ENCODE measurements at places on chromosomes 1 and 21. TPM values are rescaled to one million over a fixed set of nuclear protein-coding genes. Genes with fewer than 3 reads are reported as not detected.
A peak's percentile ranks its signal among the peaks of the same experiment; 100 is the strongest.

- DNase-seq, result no peak
- peaks cover 62% of the 10 kb centered on the region for H3K4me1 ChIP-seq
- peak overlapping the region; percentile 81 for H3K27ac ChIP-seq
- H3K36me3 ChIP-seq, result peaks cover 13% of the 10 kb centered on the region
- H3K27me3 ChIP-seq, result no peaks in the 10 kb centered on the region
- no peak overlapping the region for H3K4me3 ChIP-seq
These were observed 44.1 kb downstream of the GPR3 start for GRCh38 chr1:27436204-27437159.

- no peak overlapping the region for H3K4me3 ChIP-seq
- H3K27me3 ChIP-seq, result no peaks in the 10 kb centered on the region
- no peaks in the 10 kb centered on the region for H3K36me3 ChIP-seq
- DNase-seq, result no peak
- H3K4me1 ChIP-seq, result no peaks in the 10 kb centered on the region
These were observed 161.7 kb upstream of the EDN2 start for GRCh38 chr1:41646186-41646585.

DNA sequence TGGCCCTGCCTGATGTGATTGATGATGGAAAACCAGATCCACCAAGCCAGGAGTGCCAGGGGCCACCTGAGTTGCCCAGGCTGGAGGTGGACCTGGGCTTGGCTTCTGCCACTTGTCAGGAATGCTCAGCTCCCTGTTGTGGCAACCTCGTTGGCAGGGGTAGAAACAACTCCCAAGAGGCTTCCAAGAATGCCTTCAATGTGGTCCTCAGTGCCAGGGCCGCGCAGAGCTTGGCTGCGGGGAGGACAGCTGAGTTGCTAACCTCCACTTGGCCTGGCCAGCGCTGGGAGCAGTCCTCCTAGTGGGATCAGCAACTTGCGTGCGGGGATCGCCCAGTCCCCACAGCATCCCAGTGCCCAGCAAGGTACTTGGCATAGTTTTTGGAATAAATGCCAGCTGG, 9.0 kb downstream of the MYOM3 start:
- no peak overlapping the region for H3K4me3 ChIP-seq
- H3K36me3 ChIP-seq, result no peaks in the 10 kb centered on the region
- no peak overlapping the region for H3K27ac ChIP-seq

GRCh38 chr1:187840557-187840956, 1011.8 kb downstream of the PLA2G4A start:
- no peak overlapping the region for H3K27ac ChIP-seq
- H3K36me3 ChIP-seq, result no peaks in the 10 kb centered on the region
- no peaks in the 10 kb centered on the region for H3K27me3 ChIP-seq

GRCh38 chr21:45517249-45518065, 24.8 kb downstream of the SLC19A1 start:
- peak overlapping the region; percentile 85 for H3K27ac ChIP-seq
- H3K4me1 ChIP-seq, result peaks cover 37% of the 10 kb centered on the region
- no peak for DNase-seq
- no peak overlapping the region for H3K4me3 ChIP-seq

DNA sequence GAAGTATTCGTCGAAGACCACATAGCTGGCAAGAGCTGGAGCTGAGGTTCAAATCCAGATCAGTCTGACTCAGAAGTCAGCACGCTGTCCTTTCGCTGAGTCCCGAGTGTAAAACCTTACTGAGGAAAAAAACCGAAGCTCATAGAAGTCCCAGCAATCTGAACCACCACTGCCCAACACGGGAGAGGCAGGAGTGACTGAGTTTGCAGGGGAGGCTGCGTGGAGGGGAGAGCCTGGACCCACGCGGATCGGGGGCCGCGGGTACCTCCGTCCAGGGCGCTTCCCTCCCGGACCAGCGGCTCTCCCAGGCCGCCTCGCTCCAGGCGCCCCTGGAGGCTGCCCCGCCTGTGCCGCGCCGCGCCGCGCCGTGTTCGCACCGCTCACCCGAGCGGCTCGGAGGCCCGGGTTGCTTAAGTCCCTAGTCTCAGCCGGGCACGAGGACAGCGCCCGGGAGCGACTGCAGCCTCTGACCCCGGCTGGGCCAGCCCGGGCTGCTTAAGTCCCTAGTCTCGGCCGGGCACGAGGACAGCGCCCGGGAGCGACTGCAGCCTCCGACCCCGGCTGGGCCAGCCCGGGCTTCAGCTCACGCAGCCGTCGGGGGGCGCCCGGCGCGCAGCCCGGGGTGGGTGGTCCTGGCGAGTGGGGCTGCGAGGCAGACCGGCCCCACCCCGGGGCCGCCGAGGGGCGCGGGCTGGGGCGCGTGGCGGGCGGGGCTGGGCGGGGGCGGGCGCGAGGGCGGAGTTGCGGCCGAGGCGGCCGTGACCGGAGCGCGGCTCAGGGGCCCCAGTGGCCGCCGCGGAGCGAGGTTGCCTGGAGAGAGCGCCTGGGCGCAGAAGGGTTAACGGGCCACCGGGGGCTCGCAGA, at the start of gene ADAMTSL4:
TSS of gene ADAMTSL4 (plus strand) at position 777 of the 864 bp plus-strand sequence. CDS start 2,881 bp downstream, outside the sequence.
- H3K27me3 ChIP-seq, result no peaks in the 10 kb centered on the region
- peak within 1 kb of the TSS; percentile 88 for H3K27ac ChIP-seq
- H3K4me3 ChIP-seq, result peak within 1 kb of the TSS; percentile 51
- no peaks in the 10 kb centered on the region for H3K36me3 ChIP-seq
- peak; percentile 72 for DNase-seq
- peaks cover 45% of the 10 kb centered on the region for H3K4me1 ChIP-seq

DNA sequence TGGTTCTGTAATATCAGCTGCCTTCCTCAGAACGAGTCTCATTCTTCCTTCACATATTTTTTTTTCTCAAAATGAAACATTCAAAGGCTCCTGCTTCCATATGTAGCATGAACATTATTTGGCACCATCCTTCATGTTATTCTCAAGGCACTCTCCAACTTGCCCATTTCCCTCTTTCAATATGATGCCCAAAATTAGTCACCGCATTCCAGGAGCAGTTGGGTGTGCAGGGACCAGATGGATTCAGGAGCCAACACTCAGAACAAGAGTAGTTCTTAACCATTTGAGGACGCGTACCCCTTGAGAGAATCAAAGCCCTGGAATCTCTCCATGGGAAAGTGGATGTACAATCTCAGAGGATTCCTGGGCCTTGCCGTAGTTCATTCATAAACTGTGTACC, 50.3 kb downstream of the KCNK1 start:
- no peak overlapping the region for H3K27ac ChIP-seq
- H3K4me3 ChIP-seq, result no peak overlapping the region
- no peak for DNase-seq
- H3K27me3 ChIP-seq, result no peaks in the 10 kb centered on the region
- no peaks in the 10 kb centered on the region for H3K36me3 ChIP-seq
- no peaks in the 10 kb centered on the region for H3K4me1 ChIP-seq

- H3K27ac ChIP-seq, result no peak overlapping the region
- H3K36me3 ChIP-seq, result no peaks in the 10 kb centered on the region
- DNase-seq, result no peak
- H3K27me3 ChIP-seq, result no peaks in the 10 kb centered on the region
These were observed 17.6 kb upstream of the PARP1 start for GRCh38 chr1:226425431-226426031.

DNA sequence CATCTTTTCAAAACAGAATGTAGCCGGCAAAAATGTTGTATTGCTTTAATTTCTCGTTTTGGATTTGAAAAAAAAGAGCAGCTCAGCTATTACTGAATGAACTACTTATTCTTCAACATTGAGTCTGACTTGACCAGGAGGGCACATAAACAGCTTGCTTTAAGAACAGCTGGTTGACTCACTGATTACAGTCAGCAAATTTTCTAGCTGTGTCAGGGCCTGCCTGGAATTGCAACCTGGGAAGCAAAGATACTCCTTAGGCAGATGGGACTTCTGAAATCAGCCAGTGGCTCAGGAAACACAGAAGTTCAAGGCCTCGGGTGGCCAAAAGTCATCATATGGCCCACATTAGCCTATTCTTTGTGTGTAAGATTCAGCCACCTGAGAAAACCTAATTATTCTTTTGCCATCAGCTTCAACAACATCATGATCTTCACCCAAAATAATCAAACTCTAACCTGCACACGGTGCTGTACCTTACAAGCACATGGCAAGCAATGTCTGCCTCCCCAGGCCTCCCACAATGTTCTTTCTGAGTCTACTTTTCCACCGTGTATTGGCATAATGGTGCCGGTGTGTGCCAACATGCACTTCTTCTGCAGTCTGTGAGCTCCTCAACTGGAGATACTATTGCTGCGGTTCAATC, 307.2 kb downstream of the HHIPL2 start:
- H3K27me3 ChIP-seq, result no peaks in the 10 kb centered on the region
- no peaks in the 10 kb centered on the region for H3K36me3 ChIP-seq
- DNase-seq, result peak; percentile 13

- H3K4me1 ChIP-seq, result peaks cover 29% of the 10 kb centered on the region
- no peaks in the 10 kb centered on the region for H3K36me3 ChIP-seq
- H3K27me3 ChIP-seq, result no peaks in the 10 kb centered on the region
- no peak overlapping the region for H3K4me3 ChIP-seq
- peak; percentile 57 for DNase-seq
These were observed 42.5 kb downstream of the PRDM16 start for GRCh38 chr1:3111348-3112021.

KLHL17 gene
- 5.8 TPM for total RNA-seq

SH2D1B gene
- total RNA-seq, result not detected

ADGRL4 gene
- 25.9 TPM for total RNA-seq

TGFB2 gene
- 1.8 TPM for total RNA-seq

PRAMEF11 gene
- total RNA-seq, result not detected

CD1B gene
- total RNA-seq, result 1.2 TPM

Measured in stomach (tissue), 19 donors.